ENCODE measurements at places on chromosomes 4 and X.

GRCh38 chrX:69551421-69552009 lies 47.4 kb downstream of the NALF2 start:
- DNase-seq = no peak

DNA sequence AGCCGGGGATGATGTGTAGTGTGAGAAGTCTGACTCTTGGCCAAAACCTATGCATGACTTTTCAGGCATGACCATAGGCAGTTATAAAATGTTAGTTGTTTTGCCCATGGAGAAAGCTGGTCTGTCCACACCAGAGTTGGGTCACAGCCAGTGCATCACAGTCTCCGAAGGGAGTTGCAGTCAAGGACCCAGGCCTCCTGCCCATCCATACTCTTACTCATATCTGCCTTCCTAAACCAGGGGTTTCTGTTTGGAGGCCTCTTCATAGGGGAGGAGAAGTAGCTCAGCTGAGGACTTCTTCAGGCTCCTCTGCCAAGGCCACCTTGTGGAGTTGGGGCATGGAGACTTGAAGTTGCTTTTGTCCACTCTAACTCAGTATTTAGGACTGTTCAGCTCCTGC lies 1008.3 kb downstream of the PCDH18 start:
- no peak for DNase-seq

- no peak for DNase-seq
These were observed 47.7 kb downstream of the NELFA start for GRCh38 chr4:1961038-1961437.

- DNase-seq = no peak
These were observed 219.1 kb upstream of the BMP3 start for GRCh38 chr4:80811406-80811805.

DNA sequence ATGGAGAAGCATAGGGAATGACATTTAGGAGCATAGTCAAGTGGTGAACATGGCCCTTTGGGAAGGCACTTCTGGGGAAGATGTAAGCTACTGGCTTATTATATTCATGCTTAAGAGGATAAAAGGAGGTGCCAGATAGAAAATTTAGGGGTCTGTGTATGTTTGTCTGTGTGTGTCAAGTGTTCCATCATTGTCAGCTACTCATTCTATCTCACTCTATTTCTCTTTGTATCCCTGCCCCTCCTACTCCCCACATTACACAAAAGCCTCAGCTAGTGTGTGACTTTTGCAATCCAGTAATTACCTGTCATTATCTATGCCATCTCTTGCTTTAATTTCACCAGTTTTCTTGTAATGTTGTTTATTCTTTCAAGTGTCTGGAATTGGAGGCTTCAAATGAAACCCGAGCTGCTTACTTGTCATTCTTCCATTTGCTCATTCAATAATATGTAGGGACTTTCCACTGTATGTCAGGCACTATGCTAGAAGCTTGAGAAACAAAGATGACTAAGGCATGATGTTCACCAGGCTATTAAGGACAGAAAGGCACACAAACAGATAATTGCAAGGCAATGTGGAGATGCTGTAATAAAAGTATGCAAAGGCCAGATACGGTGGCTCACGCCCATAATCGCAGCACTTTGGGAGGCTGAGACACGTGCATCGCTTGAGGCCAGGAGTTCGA lies 229.8 kb upstream of the TEX13C start:
- no peak for DNase-seq

DNA sequence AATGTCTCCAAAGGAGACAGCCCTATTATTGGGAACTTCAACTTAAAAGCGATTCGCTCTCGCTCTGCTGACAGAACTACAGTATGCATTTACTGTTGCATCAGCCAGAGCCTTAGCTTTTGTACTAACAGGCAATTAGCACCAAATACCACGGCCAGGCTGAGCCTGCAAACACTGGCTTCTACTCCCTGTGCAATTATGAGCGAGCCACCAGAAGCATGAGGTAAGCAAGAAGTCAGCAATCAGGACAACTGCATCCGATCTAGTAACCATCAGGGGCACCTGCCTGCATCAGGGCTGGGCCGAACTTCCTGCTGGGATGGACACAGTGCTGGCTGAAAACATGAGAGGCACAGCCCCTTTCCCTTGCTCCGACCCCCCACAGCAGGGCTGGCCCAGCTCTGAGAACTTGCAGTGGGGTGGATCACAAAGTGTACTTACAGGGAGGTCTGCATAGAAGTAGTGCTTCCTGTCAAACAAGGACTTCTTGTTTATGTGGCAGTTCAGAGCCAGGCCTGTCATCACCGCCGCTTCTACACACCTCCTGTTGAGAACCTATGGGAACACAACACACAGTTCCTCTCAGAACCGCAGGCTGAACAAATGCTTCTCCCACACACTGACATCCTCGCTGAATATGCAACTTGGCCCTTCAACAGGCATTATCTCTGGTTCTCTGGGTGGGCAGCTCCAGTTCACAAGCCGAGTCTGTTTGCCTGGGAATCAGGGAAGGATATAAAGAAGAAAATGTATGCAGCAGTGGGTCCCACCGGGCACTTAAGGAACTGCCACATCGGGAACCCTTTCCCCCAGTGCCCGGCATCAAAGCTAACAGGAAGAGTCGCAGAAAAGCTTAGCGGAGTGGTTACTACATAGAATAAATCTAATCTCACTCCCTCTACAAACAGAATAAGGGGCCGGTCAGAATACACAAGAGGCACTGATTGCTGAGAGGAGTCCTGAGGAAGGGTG lies 41.5 kb downstream of the GATB start:
- DNase-seq = no peak

GRCh38 chrX:139078761-139079280 lies 367.3 kb upstream of the FGF13 start:
- DNase-seq = no peak

Data from stimulated activated CD8-positive, alpha-beta memory T cell treated with anti-CD3 and anti-CD28 coated beads, Interleukin-4, amount 100 ng/mL, for 1 hour (primary cell).